Stimulated activated CD8-positive, alpha-beta memory T cell treated with anti-CD3 and anti-CD28 coated beads, Interleukin-12 subunit alpha, Interleukin-12 subunit beta, amount 100 ng/mL, for 4 hours (primary cell): ENCODE measurements at places on chromosomes 1 and 21.

- no peak for DNase-seq
Measured at GRCh38 chr21:38556390-38556789, 58.1 kb upstream of the ERG start.

- no peak for DNase-seq
Measured at GRCh38 chr1:109298666-109299557, 7.9 kb downstream of the MYBPHL start.

- DNase-seq: no peak
Measured at GRCh38 chr1:4109628-4109940, 209.5 kb upstream of the C1orf174 start.

- DNase-seq: no peak
Measured at GRCh38 chr1:114379987-114380386, 131.0 kb downstream of the TRIM33 start.

DNA sequence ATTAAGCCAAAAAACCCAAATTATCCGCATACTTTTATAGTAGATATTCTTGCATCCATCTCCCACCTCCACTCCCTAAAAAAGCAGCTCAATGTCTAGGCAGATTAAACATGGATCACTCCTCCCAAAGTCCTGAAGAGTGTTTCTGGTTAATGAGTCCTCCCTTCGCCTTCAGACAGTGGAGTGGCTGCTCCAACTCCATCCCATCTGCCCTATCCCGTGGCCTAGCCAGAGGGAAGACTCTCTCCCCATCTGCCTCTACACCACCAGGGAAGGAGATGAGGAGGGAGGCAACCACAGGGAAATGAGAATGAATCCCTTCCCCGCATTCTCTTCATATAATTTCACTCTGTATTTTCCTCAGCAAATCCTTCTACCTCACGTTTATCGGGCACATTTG, 103.8 kb downstream of the SLC45A1 start:
- DNase-seq: no peak

GRCh38 chr1:22190731-22191130, 47.8 kb upstream of the WNT4 start:
- DNase-seq: no peak

- no peak for DNase-seq
Measured at GRCh38 chr1:198346178-198346577, 189.4 kb downstream of the NEK7 start.

- DNase-seq: no peak
Measured at GRCh38 chr21:41973861-41974751, 20.3 kb upstream of the C2CD2 start.

DNA sequence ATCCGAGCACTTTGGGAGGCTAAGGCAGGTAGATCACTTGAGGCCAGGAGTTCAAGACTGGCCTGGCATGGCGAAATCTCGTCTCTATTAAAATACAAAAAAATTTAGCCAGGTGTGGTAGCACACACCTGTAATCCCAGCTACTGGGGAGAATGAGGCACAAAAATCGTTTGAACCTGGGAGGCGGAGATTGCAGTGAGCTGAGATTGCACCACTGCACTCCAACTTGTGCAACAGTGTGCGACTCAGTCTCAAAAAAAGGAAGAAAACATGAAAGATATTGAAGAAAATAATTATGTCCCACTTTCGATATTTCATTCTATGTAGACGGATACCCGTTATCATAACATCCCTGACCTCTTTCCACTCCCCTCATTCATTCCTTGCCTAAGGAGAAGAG, 19.2 kb downstream of the TUT4 start:
- DNase-seq: no peak

GRCh38 chr1:209537336-209538114, 46.0 kb upstream of the CAMK1G start:
- no peak for DNase-seq

DNA sequence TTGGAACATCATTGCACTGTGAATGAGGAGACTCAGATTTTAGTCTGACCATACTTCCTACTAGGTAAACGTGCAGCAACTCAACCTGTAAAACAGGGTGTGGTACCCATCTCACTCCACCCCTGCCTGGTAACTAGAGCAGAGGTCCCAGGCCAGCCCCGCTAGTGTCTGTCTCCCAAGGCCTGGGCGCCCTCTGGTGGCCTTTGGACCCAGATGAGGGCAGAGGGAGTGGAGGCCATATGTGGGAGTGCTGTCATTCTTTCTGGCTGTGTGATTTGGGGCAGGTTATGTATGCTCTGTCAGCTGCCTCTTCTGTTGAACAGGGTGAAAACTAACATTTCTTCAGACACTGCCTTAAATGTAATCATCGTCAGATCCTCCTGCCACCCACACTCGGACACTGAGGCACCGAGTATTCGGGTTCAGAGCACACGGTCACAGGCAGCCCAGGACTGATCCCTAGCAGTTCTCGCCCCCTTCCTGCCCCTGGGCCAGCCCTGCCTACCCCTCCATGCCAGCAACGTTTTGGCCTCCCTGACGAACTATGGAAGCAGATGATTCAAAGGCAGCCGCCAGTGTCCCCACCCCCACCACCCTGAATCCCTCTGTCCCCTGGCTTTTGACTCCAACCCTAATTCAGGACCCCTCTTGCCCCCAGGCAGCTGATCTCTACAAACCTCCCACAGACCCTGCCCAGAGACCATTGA, 76.0 kb downstream of the CD247 start:
- peak; percentile 75 for DNase-seq

DNA sequence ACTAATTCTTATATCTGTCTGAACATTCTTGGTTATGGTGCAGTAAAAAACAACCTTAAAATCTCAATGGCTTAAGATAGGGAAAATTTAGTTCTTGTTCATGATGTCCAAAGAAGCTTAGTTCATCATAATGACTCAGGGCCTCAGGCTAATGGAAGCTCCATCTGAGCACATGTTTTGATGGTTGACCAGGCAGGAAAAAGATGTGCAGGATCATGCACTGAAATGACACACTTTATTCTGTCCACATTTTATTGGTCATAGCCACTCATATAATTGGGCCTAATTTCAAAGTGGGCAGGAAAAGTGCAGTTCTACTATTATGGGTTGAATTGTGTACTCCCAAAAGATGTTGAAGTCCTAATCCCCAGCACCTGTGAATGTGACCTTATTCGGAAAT, 198.2 kb downstream of the CENPF start:
- DNase-seq: no peak

GRCh38 chr1:92951141-92951582, 10.1 kb downstream of the DIPK1A start:
- no peak for DNase-seq

DNA sequence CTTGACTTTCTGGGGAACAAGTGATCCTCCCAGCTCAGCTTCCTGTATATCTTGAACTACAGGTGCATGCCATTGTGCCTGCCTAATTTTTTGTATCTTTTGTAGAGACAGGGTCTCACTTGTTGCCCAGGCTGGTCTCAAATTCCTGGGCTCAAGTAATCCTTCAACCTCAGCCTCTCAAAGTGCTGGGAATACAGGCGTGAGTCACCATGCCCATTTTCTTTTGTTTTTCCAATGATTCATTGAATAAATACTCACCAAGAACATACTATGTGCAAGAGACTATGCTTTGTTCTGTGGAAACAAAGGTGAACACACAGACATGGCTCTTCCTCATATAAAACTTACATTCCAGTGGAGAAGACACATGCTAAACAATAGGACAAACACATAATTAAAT, 407.8 kb upstream of the DAB1 start:
- DNase-seq: no peak

DNA sequence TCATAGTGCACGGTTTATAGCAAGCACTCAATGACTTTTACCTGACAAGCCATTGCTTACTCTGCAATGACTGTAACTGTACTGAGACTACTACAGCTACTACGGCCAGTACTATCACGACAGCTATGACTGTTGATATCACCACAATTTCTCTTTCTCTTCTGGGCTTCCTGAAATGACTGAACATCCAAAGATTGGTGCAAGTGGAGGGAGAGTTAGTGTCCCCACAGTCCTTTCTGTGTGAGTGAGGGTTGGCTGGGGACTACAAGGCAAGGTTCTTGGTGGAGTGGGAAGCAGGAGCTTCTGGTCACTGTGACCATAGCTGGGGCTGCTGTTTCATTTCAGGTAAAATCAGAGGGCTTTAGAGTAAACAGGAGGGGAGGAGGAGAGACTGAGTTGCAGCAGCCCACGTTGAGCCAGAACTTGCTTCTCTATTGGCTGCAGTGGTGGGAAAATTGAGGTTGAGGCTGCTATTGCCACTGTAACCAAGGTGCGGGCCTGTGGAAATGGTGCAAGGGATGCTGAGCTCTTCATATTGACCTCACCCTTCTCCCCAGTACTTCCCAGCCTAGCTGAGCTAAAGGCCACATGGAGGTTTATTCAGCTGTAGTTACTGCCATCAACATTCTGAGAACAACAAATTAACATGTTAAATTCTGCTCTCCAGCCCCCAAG, 14.1 kb upstream of the IL10 start:
- no peak for DNase-seq

- DNase-seq: no peak
Measured at GRCh38 chr1:27770293-27770830, 2.7 kb upstream of the STX12 start.

DNA sequence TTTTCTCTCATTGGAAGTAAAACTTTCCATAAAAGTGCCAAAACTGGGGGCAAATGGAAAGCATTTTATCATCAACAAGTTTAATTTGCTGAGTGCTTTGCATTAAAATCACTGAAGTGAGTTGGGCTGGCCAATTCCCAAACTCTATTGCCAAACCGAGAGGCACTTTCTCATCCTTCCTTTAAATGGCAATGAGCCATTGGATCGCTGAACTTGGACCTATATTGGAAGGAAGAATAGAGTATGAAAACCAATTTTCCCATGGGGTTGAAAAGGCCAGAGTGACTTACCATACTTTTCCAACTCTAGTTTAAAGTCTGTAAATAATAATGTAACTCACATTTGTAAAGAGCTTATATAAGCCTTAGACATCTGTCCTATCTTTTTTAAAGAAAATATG, 189.1 kb upstream of the C1orf87 start:
- no peak for DNase-seq

- peak; percentile 8 for DNase-seq
Measured at GRCh38 chr1:224615861-224616755, at the start of gene CNIH3. TSS of gene CNIH3 (plus strand) at chr1:224616317. CDS start at chr1:224617175, 858 bp downstream.

DNA sequence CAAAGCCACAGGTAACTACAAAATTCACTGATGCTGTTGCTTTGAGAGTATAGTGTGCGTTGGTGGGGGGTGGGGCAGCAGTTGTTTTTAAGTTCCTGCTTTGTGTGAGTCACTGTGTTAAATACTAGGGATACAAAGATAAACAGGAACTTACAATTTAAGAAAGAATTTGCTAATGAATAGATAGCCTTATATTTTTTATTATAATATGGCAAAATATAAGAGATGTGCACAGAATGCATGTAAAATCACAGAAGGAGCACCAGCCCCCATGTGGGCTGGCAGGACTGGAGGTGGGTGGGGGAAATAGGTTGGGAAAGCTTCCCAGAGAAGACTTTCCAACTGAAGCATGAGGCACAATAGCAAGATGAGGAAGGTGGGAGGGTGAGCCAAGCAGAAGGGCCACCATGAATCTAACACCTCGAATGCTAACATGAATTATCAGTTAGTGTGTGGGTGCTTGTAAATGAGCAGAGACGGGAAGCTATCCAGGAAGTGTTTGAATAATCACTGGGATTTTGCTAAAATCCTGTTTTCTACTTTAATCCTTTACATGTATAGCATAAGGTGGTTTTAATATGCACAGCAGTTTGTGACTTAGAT, 57.0 kb upstream of the RAVER2 start:
- no peak for DNase-seq

DNA sequence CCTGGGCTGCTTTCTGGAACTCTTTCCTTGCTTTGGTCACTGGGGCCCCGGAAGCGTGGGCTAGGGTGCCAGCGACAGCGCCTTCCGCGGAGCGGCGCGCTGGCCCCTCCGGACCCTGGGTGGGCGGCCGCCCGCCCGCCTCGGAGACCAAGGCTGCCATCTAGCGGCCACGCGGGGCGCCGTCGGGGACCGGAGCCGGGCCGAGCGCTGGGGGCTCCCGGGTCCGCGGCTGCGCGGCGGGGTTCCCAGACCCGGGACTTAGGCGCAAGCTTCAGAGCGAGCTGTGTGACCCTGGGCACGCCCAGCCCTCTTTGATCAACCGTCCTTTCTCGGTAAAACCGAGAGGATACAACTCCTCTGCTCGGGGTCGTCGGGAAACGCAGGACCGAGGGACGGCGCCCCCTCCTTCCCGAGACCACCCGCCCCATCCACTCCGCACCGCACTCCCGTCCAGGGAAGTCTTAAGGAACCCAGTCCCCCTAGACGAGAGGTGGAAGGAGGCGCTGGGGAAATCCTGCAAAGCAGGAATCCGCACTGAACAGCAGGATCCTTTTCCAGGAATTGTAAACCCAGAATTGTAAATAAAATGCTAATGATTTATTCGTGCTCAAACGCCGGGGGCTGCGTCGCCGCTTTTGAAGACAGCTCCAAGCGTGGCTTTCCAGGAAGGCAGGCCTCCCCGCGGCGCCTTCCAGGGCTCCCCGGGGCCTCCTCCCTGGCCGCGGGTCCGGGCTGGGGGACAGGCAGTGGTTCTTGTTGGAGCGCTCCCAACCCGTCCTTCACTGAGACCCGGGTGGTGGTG, 41.2 kb downstream of the RRAGC start:
- peak; percentile 25 for DNase-seq

DNA sequence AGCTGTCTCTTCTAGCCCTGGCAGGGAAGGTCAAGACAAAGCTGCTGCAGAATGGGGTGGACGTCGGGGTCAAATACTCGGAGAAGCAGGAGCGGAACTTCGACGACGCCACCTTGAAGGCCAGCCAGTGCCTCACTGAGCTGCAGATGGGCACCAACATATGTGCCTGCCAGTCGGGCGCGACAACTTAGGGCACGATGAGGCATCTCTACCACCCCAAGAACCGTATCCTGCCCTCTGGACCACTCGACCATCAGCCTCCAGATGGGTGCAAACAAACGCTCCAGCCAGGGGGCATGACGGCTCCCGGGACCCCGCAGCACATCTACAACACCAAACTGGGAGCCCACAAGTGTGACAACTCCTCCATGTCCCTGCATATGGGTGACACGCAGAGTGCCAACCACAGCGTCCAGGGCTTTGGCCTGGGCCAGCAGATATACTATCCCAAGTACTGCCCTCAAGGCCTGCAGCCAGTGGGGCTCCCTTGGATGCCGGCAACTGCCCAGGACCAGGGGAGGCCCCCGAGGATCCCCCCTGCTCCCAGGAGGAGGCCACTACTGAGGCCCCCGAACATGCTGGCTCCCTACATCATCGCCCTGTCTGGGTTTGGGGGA, 42.5 kb upstream of the POGK start:
- DNase-seq: no peak

GRCh38 chr1:30685796-30686165, 37.6 kb downstream of the MATN1 start:
- no peak for DNase-seq
